Non-pigmented ciliary epithelial cell (primary cell): ENCODE measurements at places on chromosomes 3 and 15.

- no peak for DNase-seq
Measured at GRCh38 chr15:72890043-72890442, 106.5 kb upstream of the ADPGK start.

- no peak for DNase-seq
Measured at GRCh38 chr3:179506792-179507191, 55.5 kb upstream of the GNB4 start.

DNA sequence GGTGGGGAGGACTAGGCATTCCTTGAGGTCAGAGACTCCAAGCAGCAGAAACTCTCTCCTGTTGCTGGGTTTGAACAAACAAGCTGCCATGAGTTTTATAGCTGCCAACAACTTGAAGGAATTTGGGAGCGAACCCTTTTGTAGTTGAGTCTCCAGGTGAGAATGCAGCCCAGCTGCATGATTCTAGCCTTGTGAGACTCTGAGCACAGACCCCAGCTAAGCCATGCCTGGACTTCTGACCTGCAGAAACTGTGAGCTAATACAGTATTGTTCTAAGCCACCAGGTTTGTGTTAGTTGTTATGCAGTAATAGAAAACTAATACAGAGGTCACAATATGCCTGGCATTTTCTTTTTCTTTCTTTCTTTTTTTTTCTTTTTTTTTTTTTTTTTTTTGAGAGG lies 6.2 kb upstream of the TASOR start:
- DNase-seq: no peak

GRCh38 chr3:1216856-1217255 lies 124.0 kb downstream of the CNTN6 start:
- DNase-seq: no peak

DNA sequence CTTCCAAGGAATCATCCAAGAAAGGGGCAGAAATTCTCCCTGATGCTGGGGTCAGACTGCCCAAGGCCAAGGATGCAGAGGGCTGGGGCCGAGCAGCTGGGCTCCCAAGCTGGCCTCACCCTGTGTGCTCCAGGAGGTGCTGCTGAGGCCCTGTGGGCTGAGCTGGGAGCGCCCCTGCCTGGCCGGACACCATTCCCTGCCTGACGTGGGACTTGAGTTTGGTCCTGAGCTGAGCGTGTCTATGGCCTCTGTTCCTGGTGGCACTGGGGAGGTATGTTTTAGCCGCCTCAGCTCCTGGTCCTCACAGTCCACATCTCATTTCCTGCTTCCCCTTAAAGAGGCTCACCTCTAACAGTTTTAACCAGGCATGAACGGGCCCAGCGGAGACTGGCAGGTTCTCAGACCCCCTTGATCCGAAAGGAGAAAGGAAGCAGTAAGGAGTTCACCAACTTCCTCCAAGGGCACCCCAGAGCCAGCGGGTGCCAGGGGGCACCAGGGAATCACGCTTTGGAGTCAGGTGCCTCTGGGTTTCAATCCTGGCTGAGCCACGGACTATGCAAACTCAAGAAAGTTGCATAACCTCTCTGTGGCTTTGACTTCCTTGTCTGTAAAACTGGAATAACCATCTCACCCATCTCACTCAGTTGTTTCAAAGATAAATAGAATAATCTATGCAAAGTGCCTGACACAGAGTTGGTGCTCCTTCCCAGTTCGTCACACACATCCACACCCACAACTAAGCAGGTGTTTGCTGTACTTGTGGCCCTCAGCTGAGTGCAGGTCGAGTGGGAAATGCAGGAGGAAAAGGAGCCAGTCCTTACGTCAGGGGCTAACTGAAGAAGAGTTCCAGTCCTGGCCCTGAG lies 48.6 kb downstream of the SLC12A8 start:
- no peak for DNase-seq

GRCh38 chr3:45012577-45012976 lies 13.5 kb upstream of the CLEC3B start:
- DNase-seq: no peak

- DNase-seq: no peak
Measured at GRCh38 chr15:65421360-65422215, 1.2 kb downstream of the IGDCC4 start.

GRCh38 chr3:143843587-143843986 lies 4.7 kb downstream of the SLC9A9 start:
- no peak for DNase-seq

GRCh38 chr3:48532271-48532976 lies 24.2 kb downstream of the PFKFB4 start:
- no peak for DNase-seq

DNA sequence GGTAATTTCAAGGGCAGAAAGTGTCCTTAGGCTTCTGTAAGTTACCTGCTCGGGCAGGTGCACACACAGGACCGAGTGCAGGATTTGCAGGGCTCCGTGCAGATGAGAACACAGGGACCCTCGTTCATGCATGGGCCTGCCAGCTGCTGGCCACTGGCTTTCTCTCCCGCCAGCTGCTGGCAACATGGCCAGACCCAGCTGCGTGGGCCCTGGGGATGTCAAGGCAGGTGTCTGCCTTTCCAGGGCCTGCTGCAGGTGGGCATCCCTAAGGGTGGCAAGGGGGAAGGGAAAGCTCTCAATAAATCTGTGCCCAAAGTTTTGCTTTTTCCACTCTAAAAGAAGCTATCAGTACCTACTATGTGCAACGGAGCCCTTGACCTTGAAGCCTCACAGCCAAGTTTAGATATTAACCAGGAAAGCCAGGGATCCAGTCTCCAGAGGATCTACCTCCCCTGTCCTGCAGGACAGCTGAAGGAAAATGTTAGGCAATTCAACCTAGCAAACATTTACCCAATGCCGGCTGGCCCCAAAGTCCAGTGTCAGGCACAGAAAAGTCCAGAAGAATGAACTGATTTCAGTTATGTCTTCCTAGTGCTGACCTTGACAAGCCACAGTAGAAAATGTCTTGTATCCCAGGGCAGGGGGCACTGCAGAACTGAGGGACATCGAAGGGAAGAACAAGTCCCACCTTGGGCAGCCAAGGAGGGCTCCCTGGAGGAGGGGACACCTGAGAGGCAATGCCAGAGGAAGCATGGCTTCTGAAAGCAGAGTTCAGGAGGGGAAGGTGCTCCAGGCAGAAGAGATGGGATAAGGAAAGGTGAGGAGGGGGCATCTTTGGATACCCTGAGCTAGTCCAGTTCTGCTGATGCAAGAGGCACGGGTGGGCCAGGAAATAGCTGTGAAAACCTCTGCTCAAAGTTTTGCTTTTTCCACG lies 26.4 kb downstream of the NUP210 start:
- DNase-seq: no peak

GRCh38 chr3:133211449-133211848 lies 173.3 kb downstream of the TMEM108 start:
- no peak for DNase-seq

- DNase-seq: peak; percentile 26
Measured at GRCh38 chr3:186025161-186025560, 83.7 kb downstream of the ETV5 start.

DNA sequence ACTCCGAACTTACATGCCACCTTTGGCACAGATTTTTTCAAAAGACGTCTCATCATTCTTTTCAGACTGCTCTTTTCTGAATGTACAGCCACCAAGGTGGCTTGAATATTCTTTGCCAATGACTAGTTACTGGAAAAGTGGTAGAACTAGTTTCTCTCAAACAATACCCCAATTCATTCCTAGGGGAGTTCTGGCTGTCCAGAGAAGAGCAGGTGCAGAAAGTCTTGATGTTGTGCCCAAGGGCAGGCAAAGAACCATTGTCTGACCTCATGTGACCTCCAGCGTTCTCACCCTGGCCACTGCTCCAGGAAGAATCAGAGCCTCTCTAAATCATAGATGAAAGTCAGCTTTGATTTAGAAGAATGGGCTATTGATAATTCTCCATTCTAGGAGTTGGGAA lies 5.5 kb downstream of the LMOD3 start:
- DNase-seq: no peak

DNA sequence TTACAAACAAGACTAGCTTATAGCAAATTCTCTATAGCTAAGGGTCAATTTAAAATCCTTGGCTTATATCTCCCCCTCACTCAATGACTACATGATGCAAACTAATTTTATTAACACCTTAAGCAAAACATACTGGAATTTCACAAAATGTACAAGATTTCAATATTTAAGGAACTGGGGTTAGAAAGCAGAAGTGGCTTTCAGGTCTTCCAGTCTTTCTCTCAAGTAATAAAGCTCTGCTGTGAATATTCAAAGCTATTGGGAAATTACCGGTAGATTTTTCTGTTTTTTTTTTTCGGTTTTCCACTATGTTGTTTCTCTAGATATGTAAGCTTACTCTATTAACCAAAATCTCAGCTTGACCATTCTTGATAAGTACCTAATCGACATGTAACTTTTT lies 3.9 kb downstream of the EPM2AIP1 start:
- DNase-seq: no peak

GRCh38 chr3:197791892-197792647 lies 1.0 kb downstream of the LRCH3 start:
- DNase-seq: no peak

- DNase-seq: no peak
Measured at GRCh38 chr15:87142096-87142495, 1062.4 kb downstream of the AGBL1 start.

GRCh38 chr15:73258271-73259108 lies 110.3 kb downstream of the HCN4 start:
- no peak for DNase-seq

- DNase-seq: no peak
Measured at GRCh38 chr3:11370191-11370590, 98.0 kb downstream of the ATG7 start.
